ENCODE measurements at places on chromosomes 3 and 15. TPM values are rescaled to one million over a fixed set of nuclear protein-coding genes. Genes with fewer than 3 reads are reported as not detected.

The SPINT1 gene
- 393 TPM for total RNA-seq

The RFTN1 gene
- total RNA-seq = 10.3 TPM

The PRSS50 gene
- total RNA-seq = not detected

The APH1B gene
- 12.1 TPM for total RNA-seq

The SCN11A gene
- 0.10 TPM for total RNA-seq

The C15orf62 gene
- total RNA-seq = 6.8 TPM

The HIGD2B gene
- total RNA-seq = not detected

The EAF2 gene
- total RNA-seq = 1.3 TPM

The CGNL1 gene
- 11.2 TPM for total RNA-seq

The GCHFR gene
- total RNA-seq = 70.3 TPM

The ROPN1B gene
- 8.6 TPM for total RNA-seq

The FOXB1 gene
- not detected for total RNA-seq

The SLC12A1 gene
- not detected for total RNA-seq

The MTMR10 gene
- total RNA-seq = 26.9 TPM

The OTOL1 gene
- total RNA-seq = not detected

The ZKSCAN7 gene
- 3.9 TPM for total RNA-seq

The FRMD4B gene
- total RNA-seq = 75.3 TPM

The SLC22A13 gene
- total RNA-seq = not detected

The TRH gene
- total RNA-seq = not detected

The PSTPIP1 gene
- total RNA-seq = 2.2 TPM

The RFT1 gene
- 19.7 TPM for total RNA-seq

The ZNF660 gene
- total RNA-seq = 1.0 TPM

DNA sequence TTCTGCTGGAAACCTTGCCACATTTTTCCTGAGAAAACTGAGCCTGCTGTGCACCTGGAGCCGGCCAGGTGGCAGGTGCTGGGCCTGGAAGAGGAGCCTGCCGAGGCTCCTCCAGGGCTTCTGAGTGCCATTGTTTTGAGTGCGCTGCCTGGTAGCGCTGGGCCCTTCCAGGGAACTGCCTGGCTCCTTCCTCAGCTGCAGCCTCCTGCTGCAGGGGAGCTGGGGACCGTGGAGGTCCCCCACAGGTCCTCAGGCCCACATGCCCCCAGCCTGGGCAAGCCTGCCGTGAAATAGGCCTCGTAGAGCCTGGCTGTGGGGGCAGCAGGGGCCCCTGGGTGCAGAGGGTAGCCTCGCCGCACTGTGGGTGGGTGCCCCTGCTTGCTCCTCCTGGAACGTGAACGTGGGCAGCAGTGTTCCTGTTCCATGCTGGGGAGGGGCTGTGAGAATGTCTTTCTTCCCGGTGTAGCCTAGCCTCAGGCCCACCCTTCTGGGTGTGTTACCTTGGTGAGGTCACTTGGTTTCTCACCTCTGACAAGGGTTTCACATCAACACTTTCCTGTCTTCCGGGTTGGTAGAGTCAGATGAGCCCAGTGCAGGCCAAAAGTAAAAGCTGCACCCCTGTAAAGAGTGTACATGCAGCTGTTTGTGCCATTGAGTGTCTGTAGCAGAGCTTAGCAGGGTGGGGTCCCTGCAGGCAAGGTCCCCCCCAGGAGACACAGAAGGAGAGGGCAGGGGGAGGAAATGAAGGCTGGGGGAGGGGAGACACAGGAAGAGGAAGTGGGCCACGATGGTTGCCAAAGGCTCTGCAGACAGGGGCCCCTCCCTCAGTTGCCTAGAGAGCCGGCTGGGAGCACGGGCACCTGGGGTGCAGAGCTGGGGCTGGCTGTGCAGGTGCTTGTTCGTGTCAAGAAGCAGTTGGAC lies 34.5 kb downstream of the KLF13 start:
- no peak for DNase-seq

DNA sequence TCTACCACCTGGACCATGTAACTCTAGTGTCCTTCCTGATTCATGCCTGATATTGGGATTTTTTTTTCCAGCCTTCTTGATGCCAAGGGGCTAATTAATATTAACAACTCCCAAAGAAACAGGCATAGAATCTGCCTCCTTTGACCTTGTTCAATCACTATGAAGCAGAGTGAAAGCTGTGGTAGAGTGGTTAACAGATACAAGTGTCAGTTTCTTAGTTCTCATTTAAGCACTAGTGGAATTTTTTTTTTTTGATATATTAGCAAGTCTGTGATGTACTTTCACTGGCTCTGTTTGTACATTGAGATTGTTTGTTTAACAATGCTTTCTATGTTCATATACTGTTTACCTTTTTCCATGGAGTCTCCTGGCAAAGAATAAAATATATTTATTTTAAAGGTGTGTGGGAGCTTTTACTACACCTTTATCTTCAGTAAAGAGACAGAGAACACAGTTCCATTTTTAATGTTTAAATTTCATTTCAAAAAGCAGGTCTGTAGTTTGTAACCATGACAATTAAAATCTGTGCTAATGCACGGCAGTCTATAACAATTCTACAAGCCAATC lies 67.1 kb downstream of the TOP2B start:
- DNase-seq = no peak

- no peak for DNase-seq
Measured at GRCh38 chr3:112027826-112028225, 6.7 kb upstream of the TMPRSS7 start.

GRCh38 chr3:89577637-89578530 lies 470.5 kb downstream of the EPHA3 start:
- no peak for DNase-seq

GRCh38 chr15:96342406-96343112 lies 12.1 kb downstream of the NR2F2 start:
- no peak for DNase-seq

DNA sequence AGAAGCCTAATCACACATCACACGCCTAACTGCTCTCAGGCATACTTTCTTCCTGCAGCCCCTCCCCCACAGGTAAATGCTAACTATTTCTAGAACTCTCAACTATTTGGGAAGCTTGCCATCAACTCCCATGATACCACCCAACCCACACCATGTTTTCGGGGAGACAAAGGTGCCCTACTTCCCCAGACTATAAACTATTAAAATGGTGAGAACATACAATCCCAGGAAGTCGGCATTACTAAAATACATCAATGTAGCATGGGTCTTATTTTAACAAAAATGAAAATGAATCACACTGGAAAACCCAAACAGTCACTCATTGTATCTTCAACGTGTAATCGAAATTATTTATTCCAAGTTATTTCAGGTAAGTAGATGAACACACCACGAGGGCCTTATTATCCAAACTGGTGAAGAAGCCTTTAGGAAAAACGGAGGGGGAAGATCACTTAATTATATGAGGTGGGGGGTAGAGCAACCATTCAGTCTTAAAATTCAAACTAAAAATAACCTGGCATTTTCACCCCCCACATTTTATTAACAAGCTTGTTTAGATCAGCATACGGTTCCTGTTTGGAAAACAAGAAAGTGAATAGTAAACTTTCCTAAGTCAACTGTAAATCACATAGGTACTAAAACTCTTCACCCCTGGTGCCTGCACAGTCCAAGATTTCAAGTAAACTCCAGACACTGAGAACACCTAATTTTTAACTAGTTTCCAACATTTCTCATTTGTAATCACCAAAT lies 1.9 kb downstream of the TBL1XR1 start:
- no peak for DNase-seq

DNA sequence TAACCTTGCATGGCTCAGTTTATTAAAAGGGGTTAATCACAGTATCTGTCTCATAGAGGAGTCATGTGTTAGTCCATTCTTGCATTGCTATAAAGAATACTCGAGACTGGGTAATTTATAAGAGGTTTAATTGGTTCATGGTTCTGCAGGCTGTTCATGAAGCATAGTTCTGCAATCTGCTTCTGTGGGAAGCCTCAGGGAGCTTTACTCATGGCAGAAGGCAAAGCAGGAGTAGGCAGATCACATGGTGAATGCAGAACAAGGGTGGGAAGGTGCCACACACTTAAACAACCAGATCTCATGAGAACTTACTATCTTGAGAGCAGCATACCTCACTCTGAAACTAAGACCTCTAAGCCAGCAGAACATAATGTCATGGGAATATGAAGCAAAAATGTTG lies 42.2 kb upstream of the PTX3 start:
- DNase-seq = no peak

- DNase-seq = no peak
Measured at GRCh38 chr15:37219211-37219701, 118.9 kb upstream of the MEIS2 start.

- no peak for DNase-seq
Measured at GRCh38 chr3:76871655-76872054, 168.2 kb upstream of the ROBO2 start.

- no peak for DNase-seq
Measured at GRCh38 chr3:45558431-45558830, 36.1 kb upstream of the LIMD1 start.

- no peak for DNase-seq
Measured at GRCh38 chr15:66566963-66567531, 1.2 kb upstream of the LCTL start.

DNA sequence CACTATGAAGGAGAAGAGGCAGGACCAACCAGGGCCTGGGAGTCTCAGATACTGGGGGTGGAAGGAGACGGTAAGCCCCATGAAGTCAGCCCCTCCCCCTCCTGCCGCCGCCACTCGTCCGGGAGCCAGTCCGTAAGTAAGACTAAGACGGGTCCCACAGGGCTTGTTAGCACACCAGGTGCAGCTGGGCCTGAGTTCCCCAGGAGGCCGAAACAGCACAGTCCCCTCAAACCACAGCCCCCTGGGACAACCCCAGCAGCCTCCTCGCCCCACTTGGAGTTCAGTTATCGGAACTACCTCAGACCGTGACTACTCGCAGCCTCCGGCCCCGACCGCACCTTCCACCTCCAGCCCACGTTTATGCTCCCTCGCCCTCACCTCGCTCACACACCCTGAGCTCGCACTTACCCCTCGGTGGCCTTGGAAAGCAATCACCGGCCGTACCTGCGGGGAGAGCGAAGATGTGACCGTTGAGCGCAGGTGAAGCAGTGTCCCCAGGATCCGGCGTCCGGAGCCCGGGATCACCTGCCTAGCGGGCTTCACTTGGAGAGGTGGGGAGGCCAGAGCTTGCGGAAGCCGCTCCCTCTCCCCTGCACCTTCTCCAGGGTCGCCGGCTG lies 557 bp downstream of the ELL3 start:
- DNase-seq = no peak

DNA sequence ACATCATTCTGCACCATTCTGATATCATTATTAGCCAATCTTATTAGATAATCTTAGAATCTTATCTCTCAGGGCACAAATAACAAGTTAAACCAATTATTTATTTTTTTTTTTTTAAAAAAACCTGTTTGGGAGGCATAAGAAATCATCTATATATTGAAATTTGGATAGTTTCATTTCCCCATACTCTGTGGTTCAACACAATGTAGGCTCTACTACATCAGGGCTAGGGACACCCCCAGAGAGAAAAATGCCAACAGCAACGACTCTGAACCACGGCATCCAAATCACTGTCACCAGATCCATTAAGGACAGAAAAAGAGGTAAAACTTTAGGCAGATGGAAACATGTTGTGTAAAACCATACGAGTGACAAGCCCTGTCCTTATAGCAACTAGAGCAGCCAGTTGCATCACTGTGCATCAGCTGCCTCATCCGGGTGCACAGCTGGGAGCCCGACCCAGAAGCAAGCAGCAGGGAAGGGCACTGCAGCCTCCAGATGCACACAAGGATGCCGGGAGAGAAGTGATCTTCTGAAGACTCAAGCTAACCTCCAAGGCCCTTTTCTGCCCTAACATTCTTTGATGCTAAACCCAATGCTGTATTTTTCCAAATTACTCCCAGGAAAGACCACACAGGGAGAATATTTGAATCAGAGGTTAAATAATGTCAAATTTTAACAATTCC lies 381.1 kb downstream of the CTNNB1 start:
- no peak for DNase-seq

DNA sequence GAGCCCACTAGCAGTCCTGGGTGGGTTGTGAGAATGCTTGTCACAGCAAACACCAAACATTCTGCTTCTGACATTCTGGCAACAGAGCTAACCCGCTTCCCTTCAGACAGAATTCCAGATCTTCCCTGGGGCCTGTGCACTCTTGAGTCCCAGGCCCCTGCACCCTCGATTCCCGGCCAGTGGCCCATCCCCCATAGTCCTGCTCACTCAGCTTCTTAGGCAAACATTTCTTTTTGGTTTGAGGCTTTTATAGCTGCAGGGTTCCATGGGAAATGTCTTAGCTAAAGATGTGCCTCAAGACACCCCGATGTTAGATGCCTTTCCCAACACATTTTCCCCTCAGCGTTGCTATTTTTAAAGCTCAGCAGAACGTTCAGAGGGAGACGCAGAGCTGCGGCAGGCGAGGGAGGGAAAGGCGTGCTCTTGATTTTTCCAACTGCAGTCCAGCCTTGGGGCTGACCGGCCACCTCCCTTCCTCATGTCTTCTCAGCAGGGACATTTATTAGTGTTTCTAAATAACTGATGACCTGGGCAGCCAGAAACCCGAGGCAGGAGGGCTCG lies 35.2 kb downstream of the ABTB1 start:
- peak; percentile 44 for DNase-seq

- DNase-seq = no peak
Measured at GRCh38 chr3:197501879-197502620, 53.7 kb downstream of the BDH1 start.

DNA sequence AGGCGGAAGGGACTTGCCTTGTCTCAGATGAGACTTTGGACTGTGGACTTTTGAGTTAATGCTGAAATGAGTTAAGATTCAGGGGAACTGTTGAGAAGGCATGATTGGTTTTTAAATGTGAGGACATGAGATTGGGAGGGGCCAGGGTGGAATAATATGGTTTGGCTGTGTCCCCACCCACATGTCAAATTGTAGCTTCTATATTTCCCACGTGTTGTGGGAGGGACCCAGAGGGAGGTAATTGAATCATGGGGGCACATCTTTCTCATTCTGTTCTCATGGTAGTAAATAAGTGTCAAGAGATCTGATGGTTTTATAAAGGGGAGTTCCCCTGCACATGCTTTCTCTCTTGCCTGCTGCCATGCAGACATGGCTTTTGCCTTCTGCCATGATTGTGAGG lies 89.2 kb downstream of the CGGBP1 start:
- DNase-seq = no peak

GRCh38 chr3:149428087-149428486 lies 46.4 kb upstream of the TM4SF4 start:
- DNase-seq = no peak

GRCh38 chr15:73982222-73982962 lies 9.7 kb downstream of the STOML1 start:
- peak; percentile 93 for DNase-seq

DNA sequence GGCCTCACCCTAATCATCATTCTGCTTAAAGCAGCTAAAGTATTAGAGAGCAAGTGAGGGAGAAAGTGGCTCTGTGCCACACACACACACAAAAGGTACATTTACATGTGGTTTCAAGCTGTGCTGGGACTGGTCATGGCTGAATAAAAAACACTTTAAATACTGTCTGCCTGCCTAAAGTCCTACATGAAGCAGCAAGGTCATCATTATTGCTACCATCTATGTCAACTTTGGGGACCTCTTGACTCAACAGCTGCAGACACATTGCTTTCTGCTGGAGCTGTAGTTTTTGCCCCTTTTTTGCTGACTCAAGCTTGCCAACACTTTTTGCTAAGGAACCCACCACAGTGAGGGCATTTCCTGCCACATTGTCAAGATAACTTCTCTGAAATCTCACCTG lies 1237.9 kb downstream of the ROBO2 start:
- DNase-seq = no peak

- DNase-seq = no peak
Measured at GRCh38 chr3:161409069-161409468, 37.8 kb upstream of the SPTSSB start.

Data from suprapubic skin (tissue), 4 donors.